ENCODE measurements at places on chromosomes 2 and 18. TPM values are rescaled to one million over a fixed set of nuclear protein-coding genes. Genes with fewer than 3 reads are reported as not detected.

The DCDC2C gene
- total RNA-seq, result 5.9 TPM

The MC4R gene
- not detected for total RNA-seq

The DSG1 gene
- total RNA-seq, result 5.5 TPM

The GKN1 gene
- total RNA-seq, result not detected

The STON1 gene
- total RNA-seq, result 34.0 TPM

The TNS1 gene
- 659 TPM for total RNA-seq

The SPP2 gene
- total RNA-seq, result not detected

The TRIP12 gene
- 182 TPM for total RNA-seq

The MAP2 gene
- 30.7 TPM for total RNA-seq

The CAPN14 gene
- 0.27 TPM for total RNA-seq

The SKA1 gene
- total RNA-seq, result 2.7 TPM

The TMEM182 gene
- total RNA-seq, result 2.0 TPM

The CEBPZOS gene
- total RNA-seq, result 24.3 TPM

The SOCS6 gene
- 31.4 TPM for total RNA-seq

The ALK gene
- 1.2 TPM for total RNA-seq

The HOXD9 gene
- 5.9 TPM for total RNA-seq
